ENCODE measurements at places on chromosomes 12 and 14. TPM values are rescaled to one million over a fixed set of nuclear protein-coding genes. Genes with fewer than 3 reads are reported as not detected.

PRIMA1 gene
- total RNA-seq = not detected

BMAL2 gene
- 30.3 TPM for total RNA-seq

AACS gene
- 48.4 TPM for total RNA-seq

TNFRSF1A gene
- 580 TPM for total RNA-seq

ADSS1 gene
- 0.58 TPM for total RNA-seq

IL23A gene
- total RNA-seq = not detected

DENND5B gene
- total RNA-seq = 2.0 TPM

OR4E2 gene
- total RNA-seq = not detected

KLHDC2 gene
- 63.7 TPM for total RNA-seq

OASL gene
- total RNA-seq = 0.18 TPM

BTG1 gene
- 31.5 TPM for total RNA-seq

CHMP4A gene
- 40.8 TPM for total RNA-seq

NFE2 gene
- total RNA-seq = not detected

ASPG gene
- not detected for total RNA-seq

GALNT8 gene
- not detected for total RNA-seq

PIWIL1 gene
- not detected for total RNA-seq

KRT71 gene
- not detected for total RNA-seq

FOXG1 gene
- not detected for total RNA-seq

TMEM119 gene
- total RNA-seq = 7.2 TPM

PCBP2 gene
- 172 TPM for total RNA-seq

C12orf50 gene
- total RNA-seq = not detected

COPZ1 gene
- total RNA-seq = 297 TPM

GLTP gene
- total RNA-seq = 60.6 TPM

PROX2 gene
- not detected for total RNA-seq

SLC41A2 gene
- total RNA-seq = 4.0 TPM

PHETA1 gene
- total RNA-seq = 13.3 TPM

CD163 gene
- total RNA-seq = not detected

RBP5 gene
- not detected for total RNA-seq

KRT74 gene
- total RNA-seq = not detected

GARIN6 gene
- total RNA-seq = not detected

PKP2 gene
- 6.9 TPM for total RNA-seq

SIRT4 gene
- total RNA-seq = 0.35 TPM

DAZAP2 gene
- total RNA-seq = 231 TPM

TMEM253 gene
- not detected for total RNA-seq

P2RX7 gene
- 4.6 TPM for total RNA-seq

RFLNA gene
- 0.18 TPM for total RNA-seq

VRTN gene
- total RNA-seq = not detected

TRAF3 gene
- 14.5 TPM for total RNA-seq

CMKLR1 gene
- not detected for total RNA-seq

LMBR1L gene
- 60.3 TPM for total RNA-seq

BTBD7 gene
- total RNA-seq = 11.5 TPM

SLC6A15 gene
- total RNA-seq = 7.2 TPM

GLT8D2 gene
- 26.4 TPM for total RNA-seq

NR1H4 gene
- total RNA-seq = under 0.01 TPM

RPL10L gene
- not detected for total RNA-seq

VCPKMT gene
- 6.1 TPM for total RNA-seq

MYO1H gene
- total RNA-seq = not detected

FSCB gene
- not detected for total RNA-seq

RNASE2 gene
- not detected for total RNA-seq

KRT8 gene
- total RNA-seq = 551 TPM

CACNB3 gene
- total RNA-seq = 31.1 TPM

SYNE2 gene
- total RNA-seq = 9.6 TPM

COQ6 gene
- total RNA-seq = 23.2 TPM

RARG gene
- total RNA-seq = 49.9 TPM
